Psoas muscle (tissue), 8 donors: ENCODE measurements at places on chromosomes 4 and X. TPM values are rescaled to one million over a fixed set of nuclear protein-coding genes. Genes with fewer than 3 reads are reported as not detected.

DNA sequence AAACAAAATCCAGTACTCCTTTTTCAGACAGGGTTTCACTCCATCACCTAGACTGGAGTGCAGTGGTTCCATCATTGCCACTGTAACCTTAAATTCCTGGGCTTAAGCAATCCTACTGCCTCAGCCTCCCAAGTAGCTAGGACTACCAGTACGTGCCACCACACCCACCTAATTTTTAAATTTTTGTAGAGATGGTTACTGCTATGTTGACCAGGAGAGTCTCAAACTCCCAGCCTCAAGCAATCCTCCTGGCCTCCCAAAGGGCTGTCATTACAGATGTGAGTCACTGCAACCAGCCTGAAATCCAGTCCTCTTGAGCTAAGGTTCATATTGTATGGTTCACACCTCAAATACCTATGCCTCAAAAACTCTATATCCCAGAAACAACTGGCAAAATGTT, 22.4 kb downstream of the ANKRD17 start:
- peaks cover 2% of the 10 kb centered on the region for H3K4me1 ChIP-seq
- no peak overlapping the region for H3K27ac ChIP-seq

DNA sequence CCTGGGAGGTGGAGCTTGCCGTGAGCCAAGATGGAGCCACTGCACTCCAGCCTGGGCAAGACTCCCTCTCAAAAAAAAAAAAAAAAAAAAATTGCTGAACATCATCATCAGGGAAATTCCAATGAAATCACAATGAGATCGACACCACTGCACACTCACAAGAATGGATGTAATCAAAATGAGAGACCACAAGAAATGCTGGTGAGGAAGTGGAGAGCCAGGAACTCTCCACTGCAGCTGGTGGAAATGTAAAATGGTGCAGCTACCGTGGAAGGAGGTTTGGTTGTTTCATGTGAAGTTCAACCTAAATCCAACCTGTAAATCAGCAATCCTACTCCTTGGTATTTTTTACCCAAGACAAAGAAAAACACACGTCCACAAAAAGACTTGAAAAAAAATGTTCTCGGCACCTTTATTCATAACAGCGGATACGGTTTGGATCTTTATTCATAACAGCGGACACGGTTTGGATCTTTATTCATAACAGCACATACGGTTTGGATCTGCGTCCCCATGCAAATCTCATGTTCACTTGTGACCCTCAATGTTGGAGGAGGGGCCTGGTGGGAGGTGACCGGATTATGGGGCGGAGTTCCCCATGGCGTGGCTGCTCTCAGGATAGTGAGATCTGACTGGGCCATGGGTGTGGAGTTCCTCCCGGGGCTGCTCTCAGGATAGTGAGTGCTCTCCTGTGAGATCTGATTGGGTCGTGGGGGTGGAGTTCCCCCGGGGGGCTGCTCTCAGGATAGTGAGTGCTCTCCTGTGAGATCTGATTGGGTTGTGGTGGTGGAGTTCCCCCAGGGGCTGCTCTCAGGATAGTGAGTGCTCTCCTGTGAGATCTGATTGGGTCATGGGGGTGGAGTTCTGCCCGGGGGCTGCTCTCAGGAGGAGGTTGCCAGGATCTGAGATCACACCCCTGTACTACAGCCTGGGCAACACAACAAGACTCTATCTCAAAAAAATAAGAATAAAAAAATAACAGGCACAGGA, 7.7 kb downstream of the GAK start:
- no peak for DNase-seq
- no peaks in the 10 kb centered on the region for H3K36me3 ChIP-seq
- no peak overlapping the region for H3K4me3 ChIP-seq
- H3K27ac ChIP-seq: no peak overlapping the region
- peaks cover 9% of the 10 kb centered on the region for H3K4me1 ChIP-seq

- no peaks in the 10 kb centered on the region for H3K4me1 ChIP-seq
- H3K27ac ChIP-seq: no peak overlapping the region
- H3K36me3 ChIP-seq: no peaks in the 10 kb centered on the region
- no peak for DNase-seq
- no peaks in the 10 kb centered on the region for H3K27me3 ChIP-seq
These were observed 172.5 kb downstream of the ANK2 start for GRCh38 chr4:113221990-113222389.

DNA sequence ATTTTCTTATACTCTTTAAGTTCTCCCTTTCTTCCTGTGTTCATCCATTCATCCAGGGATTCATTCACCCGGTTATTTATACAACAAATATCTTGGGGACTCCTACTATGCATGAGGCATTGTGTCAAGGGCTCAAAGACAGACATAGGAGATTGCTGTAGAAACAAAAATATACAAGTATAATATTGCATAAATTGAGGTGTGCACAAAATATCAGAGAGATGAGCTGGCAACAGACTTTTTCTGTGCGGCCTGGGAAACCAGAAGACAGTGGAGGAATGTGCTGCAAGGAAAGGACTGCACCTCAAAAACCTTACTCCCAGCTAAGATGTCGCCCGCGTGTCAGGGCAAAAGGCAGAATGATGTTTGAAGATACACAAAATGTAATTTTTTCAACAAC, 9.6 kb downstream of the OTOP1 start:
- H3K27ac ChIP-seq: no peak overlapping the region
- peaks cover 11% of the 10 kb centered on the region for H3K27me3 ChIP-seq
- no peak overlapping the region for H3K4me3 ChIP-seq

DNA sequence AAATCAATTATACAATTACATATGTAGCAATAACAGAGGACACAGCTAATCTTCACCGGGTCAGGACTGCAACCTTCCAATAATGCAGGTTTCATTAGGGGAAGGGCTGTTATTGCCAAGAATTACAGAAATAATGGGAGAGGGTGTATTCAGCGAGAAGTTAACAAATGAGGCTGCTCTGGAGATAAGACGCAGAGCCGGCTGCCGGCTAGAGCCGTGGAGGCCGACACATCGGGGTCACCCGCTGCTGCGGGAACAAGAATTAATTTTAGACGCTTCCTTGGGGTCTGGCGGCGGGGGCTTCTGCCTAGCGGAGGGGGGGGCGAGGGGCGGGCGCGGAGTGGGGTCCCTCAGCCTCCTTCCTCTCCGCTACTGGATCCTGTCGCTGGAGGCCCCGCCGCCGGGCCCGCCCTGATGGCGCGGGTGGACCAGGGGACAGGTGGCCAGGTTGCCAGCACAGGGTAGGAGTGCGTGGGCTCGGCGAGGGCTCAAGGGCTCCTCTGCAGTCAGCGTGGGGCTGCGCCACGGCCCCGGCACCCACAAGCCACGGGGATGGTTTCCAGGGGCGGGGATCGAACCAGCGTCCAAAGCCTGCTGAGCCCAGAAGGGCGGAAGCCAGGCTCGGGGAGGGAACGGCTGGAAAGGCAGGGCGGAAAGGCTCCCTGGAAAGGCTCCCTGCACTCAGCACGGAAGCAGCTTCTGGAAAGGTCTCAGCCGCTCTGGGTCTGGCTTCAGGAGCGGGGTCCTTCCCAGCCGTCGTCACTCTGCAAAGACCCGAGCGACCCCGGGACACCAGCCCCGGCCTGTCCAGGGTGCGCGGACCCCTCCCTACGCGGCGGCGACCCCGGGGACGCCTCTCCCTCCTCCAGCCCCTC, 113.8 kb upstream of the NKX1-1 start:
- H3K27me3 ChIP-seq: peaks cover 20% of the 10 kb centered on the region
- H3K4me1 ChIP-seq: no peaks in the 10 kb centered on the region
- DNase-seq: peak; percentile 18
- no peaks in the 10 kb centered on the region for H3K36me3 ChIP-seq

DNA sequence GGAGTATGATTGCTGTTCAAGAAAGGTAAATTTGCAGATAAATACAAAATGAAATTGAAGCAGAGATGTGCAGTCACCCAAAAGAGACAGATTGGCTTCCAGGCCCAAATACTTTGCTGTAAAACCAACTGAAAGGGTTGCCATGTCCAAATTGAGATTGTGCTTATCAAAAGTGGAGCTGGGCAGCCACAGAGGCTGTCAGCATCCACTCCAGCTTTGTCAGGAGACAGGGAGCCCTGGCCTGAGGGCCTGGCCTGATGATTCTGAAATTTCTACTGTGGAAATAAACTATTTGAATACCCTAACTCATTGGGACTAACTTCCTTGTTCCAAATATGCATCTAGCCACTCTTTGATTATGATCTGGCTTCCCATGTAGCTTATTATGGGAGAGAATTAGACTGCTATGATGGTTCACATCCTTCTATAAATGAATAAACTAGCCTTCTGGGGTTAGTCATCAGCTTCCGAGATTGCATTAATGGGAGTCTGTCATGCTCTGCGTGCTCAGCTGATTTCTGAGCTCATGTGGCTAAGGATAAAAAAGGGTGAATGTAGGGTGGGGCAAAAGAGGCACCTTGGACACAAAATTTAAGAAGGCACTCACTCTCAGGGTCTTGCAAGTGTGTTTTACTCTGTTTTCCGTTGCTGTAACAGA, 48.2 kb downstream of the SLC34A2 start:
- no peaks in the 10 kb centered on the region for H3K27me3 ChIP-seq
- no peaks in the 10 kb centered on the region for H3K4me1 ChIP-seq
- DNase-seq: no peak
- H3K27ac ChIP-seq: no peak overlapping the region
- H3K4me3 ChIP-seq: no peak overlapping the region
- no peaks in the 10 kb centered on the region for H3K36me3 ChIP-seq

DNA sequence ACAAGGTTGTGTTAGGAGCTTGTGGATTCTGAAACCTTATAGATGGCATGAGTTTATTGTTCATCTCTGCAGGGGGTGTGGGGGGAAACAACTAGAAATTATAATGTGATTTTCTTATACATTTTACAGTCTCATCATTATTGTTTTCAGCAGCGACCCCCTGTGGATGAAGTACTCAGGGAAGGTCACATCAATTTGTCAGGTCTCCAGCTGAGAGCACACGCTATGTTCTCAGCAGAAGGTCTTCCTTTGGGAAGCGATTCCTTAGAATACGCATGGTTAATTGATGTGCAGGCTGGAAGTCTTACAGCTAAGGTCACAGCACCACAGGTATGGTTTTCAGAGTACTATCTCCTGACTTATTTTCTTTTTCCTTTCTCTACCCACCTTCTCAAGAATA, 72.2 kb downstream of the BLTP1 start:
- H3K4me1 ChIP-seq: no peaks in the 10 kb centered on the region
- no peaks in the 10 kb centered on the region for H3K27me3 ChIP-seq
- H3K4me3 ChIP-seq: no peak overlapping the region

GRCh38 chr4:168811786-168812651, 198.0 kb downstream of the CBR4 start:
- no peaks in the 10 kb centered on the region for H3K27me3 ChIP-seq
- H3K27ac ChIP-seq: peak overlapping the region; percentile 37
- DNase-seq: no peak
- H3K4me3 ChIP-seq: no peak overlapping the region
- peaks cover 21% of the 10 kb centered on the region for H3K4me1 ChIP-seq

- H3K27me3 ChIP-seq: no peaks in the 10 kb centered on the region
- no peaks in the 10 kb centered on the region for H3K4me1 ChIP-seq
- no peaks in the 10 kb centered on the region for H3K36me3 ChIP-seq
- no peak overlapping the region for H3K27ac ChIP-seq
- DNase-seq: no peak
These were observed 211.7 kb downstream of the DLG3 start for GRCh38 chrX:70656304-70656703.

DNA sequence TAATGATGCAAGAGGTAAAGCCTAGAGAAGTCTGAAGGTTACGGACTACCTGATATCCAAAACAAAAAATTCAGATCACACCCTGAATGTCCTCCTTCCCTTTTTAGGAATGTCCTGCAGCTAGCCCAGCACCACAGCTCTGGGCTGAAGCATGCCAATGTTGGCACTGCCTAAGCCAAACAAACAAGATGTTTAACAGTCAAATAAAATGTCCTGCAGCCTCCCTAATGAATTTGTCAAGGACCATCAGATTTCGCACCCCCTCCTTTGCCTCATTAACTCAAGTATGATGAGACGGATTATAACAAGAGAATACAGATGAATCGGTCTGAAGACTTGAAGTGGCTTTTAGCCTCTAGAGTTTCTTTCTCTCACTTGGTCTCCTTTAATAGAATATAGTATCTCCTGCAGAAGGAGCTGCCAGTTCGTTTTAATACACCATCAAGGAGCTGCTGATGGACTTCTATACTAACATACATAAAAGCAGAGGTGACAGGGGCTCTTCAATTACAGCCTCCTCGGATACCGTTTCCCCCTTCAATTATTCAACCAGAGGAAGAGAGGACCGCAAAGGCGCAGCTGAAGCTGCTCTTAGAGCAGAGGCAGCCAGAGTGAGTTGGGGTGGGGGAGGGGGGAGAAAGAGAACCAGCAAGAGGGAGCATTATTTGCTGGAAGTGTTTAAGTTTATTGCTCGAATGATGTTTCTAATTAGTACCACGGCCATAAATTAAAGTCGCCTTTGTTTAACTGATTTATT, 3.0 kb upstream of the MAB21L2 start:
- no peaks in the 10 kb centered on the region for H3K27me3 ChIP-seq
- peak overlapping the region; percentile 57 for H3K4me3 ChIP-seq
- no peaks in the 10 kb centered on the region for H3K4me1 ChIP-seq
- DNase-seq: no peak
- no peak overlapping the region for H3K27ac ChIP-seq

The STPG2 gene
- total RNA-seq: not detected

GRCh38 chrX:33133320-33133719, 78.0 kb downstream of the DMD start:
- H3K4me1 ChIP-seq: no peaks in the 10 kb centered on the region
- no peaks in the 10 kb centered on the region for H3K36me3 ChIP-seq
- no peak for DNase-seq
- H3K4me3 ChIP-seq: peak overlapping the region; percentile 0

DNA sequence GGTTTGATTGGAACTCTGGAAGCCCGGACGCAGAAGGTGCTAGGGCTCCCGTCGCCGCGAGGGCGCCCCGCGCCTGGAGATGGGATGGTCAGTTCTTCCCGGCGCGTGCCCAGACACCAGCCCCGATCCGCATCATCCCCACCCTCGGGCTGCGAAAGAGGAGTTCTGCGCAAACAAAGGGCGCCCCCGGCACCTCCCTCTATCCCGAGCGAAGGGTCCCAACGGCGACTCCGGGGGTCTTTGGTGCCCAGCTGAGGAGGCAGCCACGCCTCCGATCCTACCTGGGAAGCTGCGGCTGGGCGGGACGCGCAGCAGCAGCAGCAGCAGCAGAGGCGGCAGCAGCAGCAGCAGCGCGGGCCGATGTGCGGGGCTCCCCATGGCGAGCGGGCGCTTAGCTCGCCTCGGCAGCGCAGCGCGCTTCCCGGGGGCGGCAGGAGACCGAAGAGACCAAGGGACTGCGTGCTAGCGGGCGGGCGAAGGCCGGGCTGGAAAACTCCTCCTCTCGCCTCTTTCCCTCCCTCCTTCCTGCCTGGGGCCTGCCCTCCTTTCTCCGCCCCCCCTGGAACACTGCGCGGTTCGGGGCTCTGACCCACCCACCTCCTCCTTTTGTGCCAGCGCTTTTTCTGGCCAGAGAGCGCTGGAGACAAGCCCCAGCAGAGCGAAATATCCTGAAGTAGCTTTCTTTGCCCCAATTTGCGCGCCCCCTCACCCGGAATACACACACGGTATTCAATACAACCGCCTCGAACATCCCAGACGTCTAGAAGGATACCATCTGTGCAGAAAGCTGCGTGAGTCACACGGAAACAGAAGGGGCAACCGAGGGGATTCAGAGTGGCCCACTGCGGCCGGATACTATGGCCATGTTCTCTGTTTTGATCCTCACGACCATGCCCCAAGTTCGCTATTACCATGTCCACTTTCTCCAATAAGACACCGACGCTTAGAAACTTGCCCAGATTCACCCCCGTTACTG, at the start of gene SRPX:
SRPX (minus strand) TSS at position 457 of the 976 bp plus-strand sequence; CDS start at position 378, 79 bp downstream.
- no peaks in the 10 kb centered on the region for H3K36me3 ChIP-seq
- H3K27me3 ChIP-seq: peaks cover 63% of the 10 kb centered on the region
- H3K4me1 ChIP-seq: no peaks in the 10 kb centered on the region
- peak; percentile 58 for DNase-seq
- H3K4me3 ChIP-seq: peak within 1 kb of the TSS; percentile 59

- H3K27ac ChIP-seq: no peak overlapping the region
- H3K4me3 ChIP-seq: no peak overlapping the region
- no peaks in the 10 kb centered on the region for H3K4me1 ChIP-seq
- DNase-seq: no peak
These were observed 506.9 kb upstream of the FAM47C start for GRCh38 chrX:36501169-36501702.
